ENCODE measurements at places on chromosomes 5 and 9.

- no peak for DNase-seq
Observed at GRCh38 chr5:39399135-39400036, 25.4 kb downstream of the DAB2 start.

GRCh38 chr5:36438765-36439561 lies 137.3 kb upstream of the RANBP3L start:
- DNase-seq, result no peak

DNA sequence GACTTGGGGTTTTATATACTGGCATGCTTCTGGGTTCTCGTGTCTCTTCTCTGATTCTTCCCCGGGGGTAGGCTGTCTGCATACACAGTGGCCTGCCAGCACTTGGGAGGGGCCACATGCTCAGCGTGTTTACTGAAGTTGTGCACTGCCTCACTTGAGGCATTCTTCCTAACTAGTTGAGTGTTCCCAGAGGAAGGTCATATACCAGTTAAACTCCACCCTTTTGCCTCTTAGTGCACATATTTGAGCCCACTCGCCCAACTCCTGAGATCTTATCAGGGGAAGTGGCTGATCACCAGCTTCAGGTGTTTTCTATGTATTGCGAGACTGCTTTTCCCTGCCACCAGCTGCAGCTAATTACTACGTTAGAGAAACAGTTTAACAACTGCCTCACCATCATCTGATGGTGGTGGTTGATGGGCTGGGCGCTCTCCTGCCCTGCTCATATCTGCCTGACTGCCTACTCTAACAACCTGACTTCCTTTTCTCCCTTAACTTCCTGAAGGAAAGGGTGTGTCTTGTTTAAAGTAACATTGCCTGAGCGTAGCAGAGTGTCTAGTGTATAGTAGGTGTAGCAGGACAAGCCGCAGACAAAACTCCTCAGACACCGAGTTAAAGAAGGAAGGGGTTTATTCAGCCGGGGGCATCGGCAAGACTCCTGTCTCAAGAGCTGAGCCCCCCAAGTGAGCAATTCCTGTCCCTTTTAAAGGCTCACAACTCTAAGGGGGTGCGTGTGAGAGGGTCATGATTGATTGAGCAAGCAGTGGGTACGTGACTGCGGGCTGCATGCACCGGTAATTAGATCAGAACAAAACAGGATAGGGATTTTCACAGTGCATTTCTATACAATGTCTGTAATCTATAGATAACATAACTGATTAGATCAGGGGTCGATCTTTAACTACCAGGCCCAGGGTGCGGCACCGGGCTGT lies 60.1 kb upstream of the CLINT1 start:
- DNase-seq, result no peak

- DNase-seq, result no peak
Observed at GRCh38 chr9:121738968-121739367, 87.5 kb downstream of the DAB2IP start.

- DNase-seq, result no peak
Observed at GRCh38 chr5:32254881-32255539, 57.7 kb downstream of the MTMR12 start.

DNA sequence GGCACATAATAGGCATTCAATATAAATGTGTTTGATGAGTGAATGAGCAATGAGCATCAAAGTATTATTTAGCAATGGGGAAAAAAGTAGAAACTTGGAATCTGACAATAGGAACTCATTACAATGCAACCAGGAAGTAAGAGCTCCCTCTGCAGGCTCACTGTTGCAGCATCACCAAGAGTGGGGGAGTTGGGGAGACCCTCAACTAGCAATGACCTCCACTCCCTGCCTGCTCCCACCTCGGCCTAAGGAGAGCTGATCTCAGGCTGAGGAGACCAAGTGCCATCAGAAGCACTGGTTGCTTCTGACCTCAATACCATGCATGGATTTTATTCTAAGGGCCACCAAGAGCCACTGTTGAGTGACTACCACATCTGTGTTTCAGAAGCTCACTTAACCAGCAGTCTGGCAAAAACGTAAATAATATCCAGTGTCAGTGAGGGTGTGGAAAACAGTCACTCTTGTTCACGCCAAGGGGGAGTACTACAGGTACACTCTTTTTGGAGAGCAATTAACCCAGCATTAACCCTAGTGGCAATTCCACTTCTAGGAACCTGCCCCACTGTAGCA lies 8.0 kb downstream of the VDAC1 start:
- no peak for DNase-seq

DNA sequence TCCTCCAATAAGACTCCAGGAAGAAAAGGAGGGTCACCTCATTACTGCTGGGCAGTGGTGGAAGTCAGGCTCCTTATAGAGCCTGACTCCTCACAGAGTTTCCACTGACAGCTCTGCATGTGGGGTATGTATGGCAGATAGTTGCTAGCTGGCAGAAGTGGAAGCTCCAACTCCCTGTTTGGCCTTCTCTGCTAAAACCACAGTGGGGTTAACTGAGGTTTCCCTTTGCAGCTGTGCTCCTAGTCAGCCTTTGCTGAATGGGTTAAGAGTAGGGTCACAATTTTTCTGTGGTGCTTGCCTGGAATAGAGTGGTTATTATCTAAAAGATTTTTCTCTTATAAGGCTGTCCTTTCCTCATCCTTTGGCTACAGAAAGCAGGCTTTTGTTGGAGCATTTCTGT lies 327.5 kb downstream of the FBXL17 start:
- no peak for DNase-seq

GRCh38 chr5:150172556-150172955 lies 6.0 kb downstream of the CDX1 start:
- no peak for DNase-seq

DNA sequence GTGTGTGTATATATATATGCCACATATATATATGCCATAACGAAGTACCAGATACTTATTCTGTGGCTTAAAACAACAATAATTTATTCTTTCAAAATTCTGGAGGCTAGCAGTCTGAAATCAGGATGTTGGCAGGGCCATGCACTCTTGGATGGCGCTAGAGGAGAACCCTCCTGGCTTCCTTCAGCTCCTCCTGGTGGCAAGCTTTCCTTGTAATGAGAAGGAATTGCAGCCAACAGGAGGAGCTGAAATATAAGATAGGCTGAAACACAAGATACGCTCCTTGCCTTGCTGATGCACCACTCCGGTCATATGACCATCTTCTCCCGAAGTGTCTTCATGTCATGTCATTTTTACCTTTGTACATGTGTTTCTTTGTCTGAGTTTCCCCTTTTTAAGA lies 368.1 kb upstream of the CTNND2 start:
- no peak for DNase-seq

- no peak for DNase-seq
Observed at GRCh38 chr5:97134634-97135033, 7.8 kb downstream of the LIX1 start.

DNA sequence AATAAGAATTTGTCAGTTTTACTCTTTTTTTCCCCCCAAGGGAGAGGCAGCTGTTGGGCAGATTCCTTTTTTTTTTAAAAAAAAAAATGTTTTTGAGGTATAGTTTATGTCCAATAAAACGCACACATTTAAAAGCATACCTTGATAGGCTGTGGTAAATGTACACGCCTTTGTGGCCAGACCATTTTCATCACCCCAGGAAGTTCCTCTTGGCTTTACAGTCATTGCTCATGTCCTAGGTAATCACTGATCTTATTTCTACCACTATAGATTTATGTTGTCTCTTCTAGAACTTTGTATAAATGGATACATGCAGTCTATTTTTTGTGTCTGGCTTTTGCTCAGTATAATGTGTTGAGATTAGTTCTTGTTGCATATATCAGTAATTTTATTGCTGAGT lies 9.8 kb downstream of the SUB1 start:
- no peak for DNase-seq

DNA sequence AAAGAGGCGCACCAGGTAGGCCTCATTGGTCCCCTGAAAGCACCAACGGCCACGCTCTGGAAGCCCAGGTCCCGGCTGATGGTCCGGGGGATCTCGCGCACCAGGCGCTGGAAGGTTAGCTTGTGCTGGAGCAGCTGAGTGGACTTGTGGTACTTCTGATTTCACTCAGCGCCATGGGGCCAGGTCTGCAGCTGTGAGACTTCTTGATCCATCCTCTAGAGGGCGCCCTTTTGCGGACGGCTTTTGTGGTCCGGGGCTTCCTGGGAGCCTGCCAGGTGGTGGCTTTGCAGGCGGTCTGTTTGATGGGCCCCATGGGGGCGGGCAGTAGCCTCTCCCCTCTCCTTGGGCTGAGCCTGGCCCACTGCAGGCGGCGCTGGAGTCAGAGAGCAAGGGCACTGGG lies 10.4 kb downstream of the TAF11L12 start:
- DNase-seq, result no peak

GRCh38 chr9:17963498-17963897 lies 384.6 kb downstream of the SH3GL2 start:
- no peak for DNase-seq

- no peak for DNase-seq
Observed at GRCh38 chr9:132798817-132799790, 79.0 kb downstream of the AK8 start.

- no peak for DNase-seq
Observed at GRCh38 chr5:131302506-131302905, 38.7 kb downstream of the CDC42SE2 start.

DNA sequence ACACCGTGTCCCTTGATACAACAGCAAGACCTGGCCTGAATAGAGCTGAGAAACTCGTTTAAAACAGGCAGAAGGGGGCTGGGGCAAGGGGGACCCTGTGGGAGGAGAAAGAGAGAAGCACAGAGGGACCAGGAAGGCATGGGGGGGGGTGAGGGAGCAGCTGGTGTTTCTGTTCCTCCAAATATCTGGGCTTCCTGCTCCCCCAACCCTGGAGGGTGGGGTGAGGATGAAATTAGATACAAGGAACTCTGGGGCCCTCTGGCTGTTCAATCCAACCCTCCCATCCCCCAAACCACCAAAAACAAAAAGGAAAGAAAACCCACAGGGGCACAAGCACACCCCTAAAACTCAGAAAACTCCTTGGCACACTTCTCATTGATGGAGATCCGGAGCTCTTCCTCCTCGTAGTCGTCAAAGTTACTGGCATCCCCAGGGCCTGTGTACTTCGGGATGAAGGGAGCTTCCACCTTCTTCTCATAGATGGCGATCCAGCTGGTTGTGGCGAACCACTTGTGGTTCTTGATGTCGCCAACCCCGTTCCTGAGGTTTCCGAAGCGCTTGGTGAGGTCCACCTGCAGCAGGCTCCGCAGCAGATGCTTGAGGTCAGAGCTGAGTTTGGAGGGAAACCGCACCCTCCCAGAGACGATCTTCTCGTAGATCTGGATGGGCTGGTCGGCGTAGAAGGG lies 1.1 kb downstream of the PRKACG start:
- DNase-seq, result no peak

DNA sequence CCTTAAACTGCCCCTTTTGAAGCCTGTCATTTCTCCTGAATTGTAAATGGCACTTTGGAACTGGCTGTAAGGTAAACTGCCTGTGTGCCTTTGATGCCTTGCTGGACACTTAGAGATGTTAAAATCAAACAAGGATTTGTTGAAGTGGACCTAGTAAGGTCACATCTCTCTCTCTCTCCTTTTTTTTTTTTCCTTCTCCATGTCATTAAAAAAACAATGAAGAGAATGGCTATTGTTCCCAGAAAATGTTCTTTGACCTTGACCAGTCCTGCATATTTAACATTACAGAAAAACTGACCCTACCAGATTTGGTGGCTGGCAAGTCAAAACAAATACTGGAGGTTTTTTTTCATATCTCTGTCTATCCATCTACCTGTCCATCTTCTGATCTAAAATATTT lies 2.9 kb upstream of the DAB2 start:
- DNase-seq, result no peak

Measured in T-helper 22 cell (primary cell).